Dorsolateral prefrontal cortex (tissue), 122 donors: ENCODE measurements at places on chromosomes 4 and X.

DNA sequence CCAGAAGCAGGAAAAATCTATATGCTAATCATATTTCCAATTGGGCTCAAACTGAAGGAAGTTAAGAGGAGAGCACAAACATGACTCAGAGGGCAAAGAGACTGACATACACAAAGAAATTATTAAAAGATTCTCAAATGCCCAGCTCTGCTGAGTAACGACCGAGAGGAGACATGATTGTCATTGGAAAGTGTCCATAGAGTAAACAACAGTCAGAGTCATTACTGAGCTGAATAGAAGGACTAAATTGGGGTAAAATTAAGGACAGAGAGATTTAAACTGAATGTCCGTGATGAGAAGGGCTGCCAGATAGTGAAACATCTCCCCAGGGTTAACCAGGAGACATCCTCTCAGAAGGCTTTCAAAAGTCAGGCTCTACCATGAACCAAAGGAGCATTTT, 111.2 kb upstream of the GALNT7 start:
- no peak for DNase-seq

DNA sequence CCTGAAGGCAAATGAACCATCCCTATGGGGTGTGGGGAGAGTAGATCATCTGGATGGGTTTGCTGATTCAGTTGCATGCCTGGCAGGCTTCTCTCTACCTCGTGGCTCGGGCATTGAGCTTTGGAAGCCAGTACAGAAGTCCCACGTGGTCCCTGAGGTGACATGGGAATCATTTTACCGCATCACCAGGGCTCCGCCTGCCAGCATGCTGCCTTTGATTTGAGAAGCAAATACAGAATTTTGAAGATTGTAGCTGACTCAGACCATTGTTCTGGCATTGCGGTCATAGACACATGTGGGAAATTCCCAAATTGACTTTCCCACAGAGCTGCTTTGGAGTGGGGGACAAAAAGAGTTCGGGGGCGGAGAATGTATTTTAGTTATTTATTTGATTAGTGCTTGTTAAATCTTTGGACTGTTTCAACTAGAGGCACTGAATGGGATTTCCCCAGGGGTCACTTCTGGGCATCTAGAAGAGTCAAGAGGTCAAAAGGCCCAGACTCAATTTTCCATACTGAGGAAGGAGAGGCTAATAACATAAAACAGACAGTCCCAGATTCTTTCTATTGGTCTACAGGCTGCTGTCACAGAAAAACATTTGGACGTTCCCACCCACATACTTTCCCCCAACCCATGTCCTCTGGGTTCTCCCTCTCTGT, 79.3 kb downstream of the NHSL2 start:
- no peak for DNase-seq

DNA sequence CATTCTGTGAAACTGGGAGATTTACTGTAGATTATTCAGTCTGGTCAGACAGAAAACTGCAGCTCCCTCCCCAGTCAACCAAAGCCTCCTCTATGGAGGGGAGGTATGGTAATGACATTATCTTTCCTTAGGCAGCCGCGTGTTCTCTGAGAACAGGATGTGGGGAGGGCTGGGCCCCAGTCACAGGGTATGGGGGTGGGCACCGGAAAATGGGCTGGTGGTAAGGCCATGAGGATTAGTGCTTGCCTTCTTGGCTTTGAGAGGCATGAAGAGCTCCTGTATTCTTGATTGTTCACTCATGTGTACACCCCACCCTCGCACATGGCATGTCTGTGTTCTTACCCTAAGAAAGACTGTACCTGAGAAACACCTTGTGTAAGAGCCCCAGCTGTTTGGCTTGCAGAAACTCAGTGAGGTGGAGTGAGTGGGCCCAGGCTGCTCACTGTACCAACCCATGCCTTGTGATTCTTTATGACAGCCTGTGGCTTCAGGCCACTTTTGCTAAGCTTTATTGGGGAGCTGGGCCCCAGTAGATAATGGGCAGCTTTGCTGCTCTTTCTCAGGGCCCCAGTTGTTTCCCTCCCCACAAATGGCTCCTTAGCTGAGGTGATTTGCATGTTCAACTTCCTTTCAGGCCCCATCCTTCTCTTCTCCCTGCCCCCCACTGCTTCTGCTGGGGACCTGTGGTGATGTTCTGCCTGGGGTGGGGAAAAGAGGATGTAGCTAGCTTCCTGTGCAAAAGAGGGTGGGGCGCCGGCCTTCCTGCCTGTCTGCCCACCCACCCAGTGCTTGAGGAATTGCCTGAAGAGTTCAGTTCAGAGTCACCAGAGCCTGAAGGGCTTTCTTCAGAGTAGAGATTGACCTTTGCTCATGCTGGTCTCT, 30.7 kb downstream of the MSN start:
- DNase-seq: no peak

- peak; percentile 19 for DNase-seq
These were observed 32.6 kb downstream of the ABHD18 start for GRCh38 chr4:127997534-127998388.

- no peak for DNase-seq
These were observed 108.9 kb upstream of the NHS start for GRCh38 chrX:17266136-17266535.

DNA sequence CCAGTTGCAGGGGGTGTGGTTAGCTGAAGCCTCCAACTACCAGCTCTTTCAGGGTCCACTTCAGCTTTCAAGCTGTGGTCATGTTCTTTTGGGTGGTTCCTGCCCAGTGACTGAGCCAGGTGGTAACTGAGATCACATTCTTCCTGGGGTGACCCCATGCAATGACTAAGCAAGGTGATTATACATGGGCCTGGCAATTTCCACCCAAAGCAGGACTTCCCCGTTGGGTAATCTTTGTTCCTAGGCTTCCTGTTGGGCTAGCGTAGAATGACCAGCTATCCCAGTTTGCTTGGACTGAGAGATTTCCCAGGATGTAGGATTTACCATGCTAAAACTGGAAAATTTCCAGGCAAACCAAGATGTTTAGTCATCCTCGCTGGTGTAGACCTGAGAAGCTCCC, 18.4 kb upstream of the MAGEB17 start:
- no peak for DNase-seq

GRCh38 chr4:181958446-181958845, 284.8 kb upstream of the TENM3 start:
- DNase-seq: no peak

GRCh38 chr4:47531241-47531953, 46.3 kb downstream of the ATP10D start:
- DNase-seq: no peak

- DNase-seq: no peak
These were observed 540.4 kb downstream of the TRAM1L1 start for GRCh38 chr4:116544946-116545345.

- no peak for DNase-seq
These were observed 98.7 kb downstream of the KDM6A start for GRCh38 chrX:44971674-44972073.

- no peak for DNase-seq
These were observed 75.0 kb downstream of the STK32B start for GRCh38 chr4:5126231-5126630.

DNA sequence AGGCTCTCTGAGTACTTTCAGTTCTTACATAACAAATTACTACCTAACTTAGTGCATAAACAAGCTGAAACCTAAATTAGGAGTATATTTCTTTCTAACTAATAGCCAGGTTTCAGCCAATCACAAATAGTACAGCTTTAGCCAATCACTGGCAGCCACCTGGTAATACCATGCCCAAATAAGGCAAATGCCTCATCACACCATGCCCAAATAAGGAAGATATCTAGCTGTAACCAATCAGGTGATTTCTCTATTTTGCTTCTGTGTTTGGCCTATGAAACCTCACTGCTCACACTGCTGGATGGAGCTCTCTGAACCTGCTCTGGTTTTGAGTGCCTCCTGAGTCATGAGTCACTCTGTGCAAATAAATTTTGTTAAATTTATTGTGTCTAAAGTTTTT, 113.5 kb downstream of the DDIT4L start:
- DNase-seq: no peak

GRCh38 chr4:189771696-189772361, 168.8 kb upstream of the FRG1 start:
- no peak for DNase-seq

- DNase-seq: no peak
These were observed 713.8 kb downstream of the RAB28 start for GRCh38 chr4:12770351-12770750.

DNA sequence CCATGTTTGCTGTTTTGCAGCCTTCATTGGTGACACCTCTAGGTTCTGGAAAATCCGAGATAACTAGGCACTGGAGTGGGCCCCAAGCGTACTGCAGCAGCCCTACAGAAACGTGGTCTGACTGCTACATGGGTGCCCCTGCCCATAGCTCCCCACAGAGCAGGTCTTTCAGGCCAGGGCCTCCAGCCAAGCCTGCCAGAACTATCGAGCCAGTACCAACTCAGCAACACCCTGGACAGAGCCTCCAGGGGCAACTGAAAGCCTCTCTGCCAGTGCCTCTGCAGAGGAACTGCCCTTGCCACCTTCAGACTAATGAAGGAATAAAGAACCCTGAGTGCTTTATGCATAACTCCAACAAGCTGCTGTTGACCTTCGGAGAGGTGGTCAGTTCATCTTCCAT, 111.1 kb upstream of the PPP3CA start:
- DNase-seq: no peak

DNA sequence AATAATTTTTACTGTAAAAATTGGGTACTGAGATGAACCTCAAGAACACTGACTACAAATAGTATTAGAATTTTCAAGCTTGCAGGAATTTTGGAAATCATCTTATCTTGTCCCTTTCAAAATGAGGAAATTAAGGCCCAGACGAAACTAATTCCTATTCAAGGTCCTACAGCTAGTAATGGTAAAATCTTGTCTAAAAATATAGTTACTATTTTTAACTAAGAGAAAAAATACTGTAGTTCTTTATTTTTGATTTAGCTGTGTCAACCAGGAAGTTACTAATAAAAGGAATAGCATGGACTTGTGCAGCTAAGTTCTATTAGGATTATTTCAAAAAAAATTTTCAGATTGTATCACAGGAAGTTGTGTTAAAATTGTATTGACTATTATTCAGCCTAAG, 12.7 kb downstream of the PRIMPOL start:
- DNase-seq: no peak

DNA sequence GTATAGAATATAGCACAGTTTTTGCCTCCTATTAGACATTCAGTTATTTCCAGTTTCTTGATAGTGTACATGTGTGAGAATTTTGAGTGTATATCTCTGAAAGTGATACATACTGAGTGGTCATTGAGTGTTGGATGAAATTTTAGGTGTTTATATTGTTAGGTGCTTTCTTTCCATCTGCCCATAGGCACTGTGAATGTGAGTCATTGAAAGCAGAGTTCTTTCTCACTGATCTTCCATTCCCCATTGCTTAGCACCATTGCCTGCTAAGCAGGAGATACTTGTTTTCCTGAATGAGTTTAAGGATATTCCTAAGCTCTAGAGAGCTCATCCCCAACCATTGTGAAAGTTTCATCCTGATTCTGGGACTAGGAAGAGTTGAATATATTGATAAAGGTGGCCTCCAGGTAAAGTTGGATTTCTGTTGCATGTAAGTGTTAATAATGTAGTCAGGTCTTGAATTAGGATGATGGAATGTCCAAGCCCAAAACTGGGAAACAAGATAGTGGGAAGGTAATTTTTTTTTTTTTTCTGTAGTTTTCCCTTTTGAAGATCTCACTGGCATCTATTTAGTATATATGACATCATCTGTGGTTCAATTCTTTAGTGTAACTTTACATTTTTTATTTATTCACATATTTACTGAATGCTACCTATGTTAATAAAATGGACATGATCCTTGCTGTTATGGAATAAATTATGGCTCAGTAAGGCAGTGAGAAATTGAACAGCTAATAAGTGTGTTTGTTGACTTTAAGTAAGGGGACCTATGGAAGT, 22.1 kb downstream of the UBE2K start:
- DNase-seq: no peak

GRCh38 chr4:41533680-41534079, 4.3 kb upstream of the LIMCH1 start:
- DNase-seq: no peak

DNA sequence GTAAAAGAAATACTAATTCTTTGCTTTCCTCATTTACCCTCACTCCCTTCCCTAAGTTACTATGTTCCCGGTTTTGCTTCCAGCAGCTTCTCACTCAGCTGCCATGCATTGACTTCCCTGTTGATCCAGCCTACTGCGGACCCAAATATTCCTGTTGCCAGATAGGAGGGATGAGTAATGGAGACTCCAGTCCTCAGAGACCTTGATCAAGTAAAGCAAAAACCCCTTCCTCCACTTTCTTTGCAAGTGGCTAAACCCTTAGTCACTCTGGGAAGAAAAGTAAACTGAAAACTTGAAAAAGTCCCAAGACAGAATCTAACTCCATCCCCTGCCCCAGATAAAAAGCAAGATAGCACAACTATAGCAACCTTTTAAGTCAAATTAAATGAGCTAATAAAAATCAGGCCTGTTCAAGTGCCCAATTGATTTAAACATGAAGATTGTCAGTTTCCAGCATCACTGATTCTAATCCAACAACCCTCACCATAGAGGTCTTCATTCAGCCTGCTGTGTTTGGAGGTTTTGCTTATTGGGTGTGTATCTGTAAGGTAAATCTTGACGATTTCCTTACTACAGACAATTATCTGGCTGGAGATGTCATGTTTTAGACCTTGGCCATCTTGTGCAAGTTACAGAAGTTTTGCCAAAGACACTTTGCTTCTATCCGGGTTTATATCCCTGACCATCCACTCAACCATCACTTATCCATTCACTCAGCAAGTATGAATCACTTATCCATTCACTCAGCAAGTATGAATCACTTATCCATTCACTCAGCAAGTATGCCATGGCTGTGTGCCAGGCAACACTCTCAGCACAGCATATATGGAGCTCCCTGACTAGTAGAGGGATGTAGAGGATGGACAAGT, 17.6 kb downstream of the FGFBP1 start:
- DNase-seq: no peak

- DNase-seq: no peak
These were observed 7.9 kb upstream of the GNRHR start for GRCh38 chr4:67762086-67762485.

- DNase-seq: no peak
These were observed 45.9 kb downstream of the GAK start for GRCh38 chr4:886244-886643.

DNA sequence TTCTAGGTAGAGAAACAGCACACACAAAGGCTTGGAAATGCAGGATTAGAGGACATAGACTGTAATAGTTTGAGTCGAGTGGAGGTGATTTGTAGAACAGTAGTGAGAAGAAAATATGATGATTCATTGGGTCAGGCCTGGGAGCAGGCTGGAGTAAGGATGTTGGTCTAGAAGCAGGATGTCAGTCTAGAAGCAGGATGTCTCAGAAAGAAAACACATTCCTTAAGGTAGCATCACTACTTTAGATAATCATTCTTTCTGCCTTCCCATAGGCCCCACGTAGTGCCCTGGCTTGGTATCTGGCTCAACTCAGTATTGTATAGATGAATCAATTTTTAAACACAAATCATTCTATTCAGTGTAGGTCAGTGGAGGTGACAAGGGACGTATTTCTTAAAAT, 11.2 kb upstream of the DACH2 start:
- DNase-seq: no peak

DNA sequence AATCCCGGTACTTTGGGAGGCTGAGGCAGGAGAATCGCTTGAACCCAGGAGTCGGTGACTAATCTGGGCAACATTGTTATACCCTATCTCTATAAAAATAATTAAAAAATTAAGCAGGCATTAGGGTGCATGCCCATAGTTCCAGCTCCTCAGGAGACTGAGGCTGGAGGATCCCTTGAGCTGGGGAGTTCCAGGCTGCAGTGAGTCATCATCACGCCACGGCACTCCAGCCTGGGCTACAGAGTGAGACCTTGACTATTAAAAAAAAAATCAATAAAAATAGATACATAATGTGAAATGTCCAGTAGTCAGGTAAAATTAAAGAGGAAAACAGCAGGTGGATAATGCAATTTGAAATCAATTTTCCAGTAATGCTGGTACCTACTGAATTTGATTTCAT, 14.6 kb downstream of the ADGRL3 start:
- no peak for DNase-seq
